ENCODE measurements at places on chromosomes 1 and 21. TPM values are rescaled to one million over a fixed set of nuclear protein-coding genes. Genes with fewer than 3 reads are reported as not detected.

Gene CELA3A
- not detected for total RNA-seq

Gene TCHHL1
- not detected for total RNA-seq

Gene B3GALT5
- total RNA-seq: 33.4 TPM

Gene WNT3A
- total RNA-seq: not detected

Gene LRRC8C
- 4.4 TPM for total RNA-seq

Gene CHAF1B
- total RNA-seq: 0.37 TPM

Gene SPRR2G
- not detected for total RNA-seq

Gene MIXL1
- not detected for total RNA-seq

Gene PDXK
- 85.8 TPM for total RNA-seq

Gene SLC19A1
- 24.1 TPM for total RNA-seq

Gene TNFAIP8L2
- 3.4 TPM for total RNA-seq

Gene EPHA10
- 54.5 TPM for total RNA-seq

Gene TSPAN1
- 228 TPM for total RNA-seq

Data from transverse colon (tissue), 4 donors.